Stimulated activated CD8-positive, alpha-beta memory T cell treated with anti-CD3 and anti-CD28 coated beads, Interleukin-4, amount 100 ng/mL, for 1 hour (primary cell): ENCODE measurements at places on chromosomes 7 and 10.

GRCh38 chr10:61973906-61974305, 72.4 kb downstream of the ARID5B start:
- no peak for DNase-seq

DNA sequence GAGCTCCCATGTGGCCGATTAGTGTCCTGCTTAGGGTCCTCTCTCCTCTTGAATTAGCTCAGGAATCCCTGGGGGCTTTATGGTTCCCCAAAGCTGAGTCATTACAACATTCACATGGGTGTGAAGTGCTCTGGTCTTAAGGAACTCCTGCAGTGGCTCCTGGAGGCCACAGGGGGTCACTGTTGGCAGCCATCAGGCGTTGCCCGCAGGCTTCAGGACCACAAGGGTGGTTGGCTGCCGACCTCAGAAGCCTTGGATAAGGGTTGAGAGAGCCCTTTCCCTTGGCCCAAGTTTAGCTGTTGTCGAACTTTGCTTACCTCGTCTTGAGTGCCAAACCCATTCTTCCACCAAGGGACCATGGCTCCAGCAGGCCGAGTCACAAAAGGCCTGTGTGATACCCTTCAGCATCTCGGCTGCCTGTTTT, 61.7 kb downstream of the SH2D4B start:
- DNase-seq = no peak

DNA sequence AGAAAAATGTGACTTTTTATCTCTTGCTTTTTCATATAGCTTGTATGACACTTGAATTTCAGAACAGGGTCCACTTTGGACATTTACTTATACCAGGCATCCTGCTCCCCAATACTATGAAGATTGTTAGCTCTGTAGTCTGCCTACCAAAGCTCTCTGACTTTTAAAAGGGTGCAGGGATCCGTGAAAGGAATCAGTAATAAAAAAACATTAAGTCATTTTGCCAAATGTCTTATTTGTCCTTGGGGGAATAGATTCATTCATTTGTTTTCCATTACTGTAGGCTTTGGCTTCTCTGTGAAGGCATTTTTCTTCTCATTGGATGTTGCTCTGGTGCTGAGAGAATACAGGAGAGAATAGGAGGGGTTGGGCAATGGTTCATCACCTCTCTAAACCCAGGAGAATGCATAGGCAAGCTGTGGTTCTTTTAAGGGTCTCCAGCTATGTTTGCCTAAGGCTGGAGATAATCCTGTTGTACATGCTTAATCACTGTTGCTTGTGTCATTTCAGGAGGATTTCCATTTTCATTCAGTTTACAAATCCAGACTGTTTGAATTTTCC, 103.5 kb downstream of the SRI start:
- no peak for DNase-seq

GRCh38 chr10:99395750-99396445, 34.5 kb downstream of the GOT1 start:
- no peak for DNase-seq
